ENCODE measurements at places on chromosomes 4 and X.

GRCh38 chr4:1249731-1250526, 999 bp upstream of the CTBP1 start:
- peak; percentile 17 for DNase-seq

- no peak for DNase-seq
These were observed 405.9 kb upstream of the PITX2 start for GRCh38 chr4:111028795-111029194.

DNA sequence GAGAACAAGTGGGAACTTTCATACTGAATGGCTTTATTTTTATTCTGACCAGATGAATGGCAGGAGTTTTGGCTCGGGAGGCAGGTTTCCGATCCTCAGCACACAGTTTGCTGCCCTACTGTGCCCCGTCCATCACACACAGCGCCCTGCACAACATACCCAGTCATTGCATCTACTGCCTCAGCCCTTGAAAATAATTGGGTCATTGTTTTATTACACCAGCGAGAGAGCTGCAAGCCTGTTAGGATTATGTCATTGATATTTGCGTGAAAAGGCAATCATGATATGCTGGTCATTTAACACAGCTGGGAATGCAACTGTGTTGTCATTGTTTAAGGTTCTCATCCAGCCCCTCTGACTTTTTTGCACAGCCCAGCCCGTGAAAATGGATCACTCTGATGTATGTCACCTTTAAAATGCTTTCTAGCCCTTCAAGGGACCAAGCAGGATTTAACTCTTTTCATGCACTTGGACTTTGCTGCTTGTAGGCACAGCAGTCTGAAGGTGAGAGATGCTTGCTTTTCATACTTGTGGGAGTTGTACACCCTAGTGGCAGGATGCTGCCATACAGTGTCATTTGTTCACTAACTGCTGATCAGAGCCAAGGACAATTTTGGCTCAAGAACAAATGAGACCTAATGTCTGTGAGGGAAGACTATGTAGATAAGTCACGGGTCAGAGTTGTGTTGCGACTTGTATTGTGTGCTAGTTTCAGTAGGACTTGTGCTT, 62.3 kb downstream of the RTL9 start:
- no peak for DNase-seq

- DNase-seq, result no peak
These were observed 26.0 kb downstream of the ARL13A start for GRCh38 chrX:100995469-100995868.

DNA sequence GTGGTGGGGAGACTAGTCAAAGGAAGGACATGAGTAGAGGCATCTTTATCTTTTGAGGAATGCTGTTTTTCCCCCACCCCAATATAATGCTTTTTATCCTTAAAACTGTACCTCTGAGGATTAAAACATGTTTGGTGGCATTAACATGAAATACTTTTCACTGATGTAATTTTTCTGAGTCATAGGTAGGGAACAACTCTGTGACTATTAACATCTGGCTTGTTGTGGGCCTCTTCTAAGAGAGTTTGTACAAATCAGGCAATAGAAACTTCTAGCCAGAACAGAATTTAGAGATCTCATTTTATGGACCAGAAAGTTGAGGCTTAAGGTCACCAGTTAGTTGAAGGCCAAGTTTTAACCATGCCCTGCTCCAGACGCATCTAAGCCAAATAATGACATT, 207.6 kb downstream of the SOX3 start:
- DNase-seq, result no peak

DNA sequence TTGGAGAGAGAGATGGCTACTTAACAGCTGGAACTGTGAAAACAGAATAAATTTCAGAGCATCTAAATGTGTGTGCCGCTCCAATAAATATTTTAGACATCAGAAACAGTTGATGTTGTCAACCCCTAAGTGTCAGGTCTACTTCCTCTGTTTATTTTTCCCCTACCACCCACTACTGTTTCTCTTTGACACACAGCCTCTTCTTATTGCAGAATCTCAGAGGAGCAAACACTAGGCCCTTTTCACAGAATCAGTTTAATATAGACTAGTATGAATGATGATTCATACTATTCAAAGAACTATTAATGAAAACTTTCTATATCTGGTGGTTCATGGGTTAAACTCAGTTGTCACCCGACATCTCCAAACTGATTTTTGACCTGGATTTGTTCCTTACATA, 33.9 kb downstream of the NAA11 start:
- DNase-seq, result no peak

DNA sequence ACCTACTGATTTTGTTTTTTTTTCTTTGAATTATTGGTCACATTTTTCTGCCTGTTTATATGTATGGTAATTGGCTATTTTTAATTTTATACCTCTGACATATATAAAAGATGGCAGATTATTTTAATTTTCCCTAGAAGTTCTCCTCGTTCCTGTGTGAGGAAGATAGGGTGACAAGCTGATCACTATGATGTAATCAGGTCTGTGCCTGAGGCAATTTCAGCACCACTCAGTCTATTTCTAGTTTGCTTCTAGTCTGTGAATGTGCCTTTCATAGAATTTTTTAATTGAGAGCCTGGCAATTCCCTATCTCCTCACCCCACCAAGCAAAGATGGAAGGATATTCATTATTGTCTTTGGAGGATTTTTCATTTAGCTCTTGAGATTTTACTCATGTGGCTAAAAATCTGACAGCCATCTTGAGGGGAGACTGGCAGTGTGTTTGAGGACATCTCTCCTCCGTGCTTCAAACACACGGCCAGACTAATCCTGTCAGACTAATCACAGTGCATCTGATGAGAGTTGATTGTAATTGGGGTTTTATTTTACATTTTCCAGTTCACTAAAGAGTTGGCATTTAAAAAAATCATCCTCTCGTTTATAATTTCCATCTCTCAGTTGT, 500.3 kb downstream of the TRIML1 start:
- DNase-seq, result no peak

DNA sequence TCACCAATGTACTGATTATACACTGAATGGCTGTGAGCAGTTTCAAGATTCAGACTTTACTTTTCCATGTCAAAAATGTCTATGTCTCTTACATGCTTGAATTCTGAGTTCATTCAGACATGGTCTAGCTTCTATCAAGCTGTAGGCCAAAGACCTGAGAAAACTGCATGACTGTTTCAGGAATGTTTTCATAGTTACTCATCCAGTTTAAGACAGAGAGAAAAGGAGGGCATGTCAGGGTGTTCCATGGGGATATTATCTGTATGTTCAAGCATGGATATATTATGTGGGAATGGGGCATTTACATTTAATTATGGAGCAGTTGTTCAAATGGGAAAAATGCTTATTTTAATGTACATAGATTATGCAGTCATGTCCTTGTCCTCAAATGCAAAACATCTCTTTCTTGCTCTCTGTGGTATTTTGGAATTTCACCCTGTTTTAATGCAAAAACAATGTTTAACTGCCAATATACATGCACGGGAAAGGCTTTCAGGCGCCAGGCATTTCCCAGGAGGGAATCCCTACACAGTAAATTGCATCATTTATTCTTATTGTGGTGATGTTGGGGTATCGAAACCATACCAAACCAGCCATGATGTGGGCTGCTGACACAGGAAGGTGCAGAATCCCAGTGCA, 429.1 kb upstream of the INTU start:
- DNase-seq, result no peak

DNA sequence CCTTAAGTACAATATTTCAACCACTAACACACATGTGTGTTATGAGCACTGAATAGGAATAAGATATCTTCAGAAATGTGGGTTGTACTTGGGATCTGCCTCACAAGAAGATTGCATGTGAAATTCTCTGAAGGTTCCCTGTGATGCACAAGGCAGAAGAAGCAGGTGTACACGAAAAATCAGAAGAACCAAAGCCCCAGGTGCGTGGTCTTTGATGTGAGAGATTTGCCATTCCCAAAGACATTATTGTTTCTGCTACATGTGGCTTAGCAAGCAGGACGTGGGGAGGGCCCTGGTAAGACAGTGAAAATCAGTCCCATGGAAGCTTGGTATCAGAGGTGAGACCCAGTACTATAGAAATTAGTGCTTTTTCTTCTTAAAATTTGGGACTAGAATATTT, 13.0 kb upstream of the SPRY1 start:
- no peak for DNase-seq

- peak; percentile 61 for DNase-seq
These were observed 32.0 kb downstream of the CTBP1 start for GRCh38 chr4:1216869-1217294.

GRCh38 chr4:56155432-56155831, 206.7 kb downstream of the CEP135 start:
- no peak for DNase-seq

- DNase-seq, result no peak
These were observed 423.5 kb upstream of the NDST3 start for GRCh38 chr4:117610706-117611308.

DNA sequence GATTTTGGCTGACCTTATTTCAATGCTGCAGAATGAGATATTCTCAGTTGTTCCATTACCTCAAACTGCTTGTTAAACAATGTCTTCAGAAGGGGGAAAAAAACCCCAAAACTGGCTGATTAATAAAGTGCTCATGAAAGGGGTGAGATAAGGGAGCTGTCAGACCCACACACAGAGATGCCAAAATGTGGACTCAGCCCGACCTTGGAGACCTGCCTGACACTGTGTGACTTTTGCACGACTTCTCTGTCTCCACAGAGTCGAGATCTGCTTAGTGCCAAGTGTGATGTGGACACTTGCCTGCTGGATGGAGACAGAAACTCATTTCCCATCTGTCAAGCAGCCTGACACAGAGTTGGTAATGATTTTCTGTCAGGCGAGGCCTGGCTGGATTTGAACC, 31.5 kb downstream of the REELD1 start:
- DNase-seq, result no peak

- DNase-seq, result no peak
These were observed 87.8 kb downstream of the SH3KBP1 start for GRCh38 chrX:19799319-19800182.

DNA sequence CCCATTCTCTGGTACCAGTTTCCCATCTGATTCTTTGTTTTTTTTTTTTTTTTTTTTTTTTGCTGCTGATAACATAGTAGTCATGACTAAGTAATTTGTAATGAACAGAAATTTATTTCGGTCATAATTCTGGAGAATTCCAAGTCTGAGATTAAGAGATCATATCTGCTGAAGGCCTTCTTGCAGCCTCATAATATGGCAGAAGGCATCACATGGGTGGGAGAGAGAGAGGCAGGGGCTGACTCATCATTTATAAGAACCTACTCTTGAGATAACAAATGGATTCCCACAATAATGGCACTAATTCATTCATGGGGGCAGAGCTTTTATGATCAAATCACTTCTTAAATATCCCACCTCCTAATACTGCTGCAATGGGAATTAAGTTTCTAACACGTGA, 1034.3 kb downstream of the STIM2 start:
- DNase-seq, result no peak

GRCh38 chrX:118760025-118760424, 32.6 kb downstream of the IL13RA1 start:
- no peak for DNase-seq

DNA sequence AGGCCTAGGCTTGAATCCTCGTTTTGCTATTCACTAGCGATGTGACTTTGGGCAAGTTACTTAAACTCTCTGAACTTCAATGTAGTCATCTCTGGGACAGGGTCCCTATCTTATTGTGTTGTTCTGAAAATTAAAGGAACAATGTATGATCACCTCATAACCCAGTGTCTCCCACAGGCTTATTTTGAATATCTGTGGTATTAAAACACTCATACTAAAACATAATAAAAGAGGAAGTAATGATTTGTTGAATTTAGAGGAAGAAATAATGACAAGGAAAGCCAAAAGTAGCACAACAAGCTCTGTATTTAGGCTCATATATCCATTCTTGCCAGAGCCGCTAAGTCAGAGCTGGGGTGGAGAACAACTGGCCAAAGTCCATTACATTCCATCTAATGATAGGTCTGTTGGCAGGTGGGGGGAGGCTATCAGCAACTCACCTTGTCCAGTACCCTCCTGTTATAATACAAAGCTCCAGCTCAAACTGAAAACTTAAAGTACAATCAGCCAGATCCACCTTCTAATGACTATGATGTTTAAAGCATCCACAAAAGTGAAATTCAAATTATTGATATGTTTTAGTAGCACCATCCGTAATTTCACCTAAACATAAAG, 64.5 kb upstream of the LSM6 start:
- DNase-seq, result no peak

- DNase-seq, result no peak
These were observed 173.8 kb upstream of the RPL34 start for GRCh38 chr4:108446556-108446955.

GRCh38 chr4:104093247-104093646, 373.5 kb upstream of the TACR3 start:
- DNase-seq, result no peak

DNA sequence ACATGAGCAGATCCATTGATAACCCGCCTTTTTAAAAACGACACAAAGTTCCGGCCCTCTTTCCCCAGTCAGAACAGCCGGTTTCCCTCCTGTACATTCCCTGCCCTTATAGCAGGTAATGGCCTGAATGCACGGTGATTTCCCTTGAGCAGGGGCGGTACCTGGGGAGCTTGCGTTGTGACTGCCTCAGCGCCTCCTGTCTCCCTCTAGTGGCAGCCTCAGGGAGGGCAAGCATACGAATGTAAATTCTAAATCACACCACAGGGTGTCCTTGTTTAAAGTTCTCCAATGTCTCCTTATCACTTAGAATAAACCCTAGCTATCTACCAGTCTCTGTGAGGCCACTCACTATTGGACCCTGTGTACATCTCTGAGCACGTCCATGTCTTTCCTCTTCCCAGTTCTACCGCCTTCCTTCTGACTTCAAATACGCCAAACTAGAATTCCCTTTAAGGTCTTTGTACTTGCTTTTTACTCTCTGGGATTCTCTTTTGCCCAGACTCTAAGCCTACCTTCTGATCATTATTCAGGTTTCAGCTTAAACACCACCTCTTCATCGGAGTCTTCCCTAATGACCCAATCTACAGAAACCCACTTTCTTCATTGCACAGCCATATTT, 18.4 kb upstream of the LDB2 start:
- DNase-seq, result peak; percentile 72

GRCh38 chrX:10633722-10634121, 13.3 kb upstream of the MID1 start:
- DNase-seq, result peak; percentile 53

DNA sequence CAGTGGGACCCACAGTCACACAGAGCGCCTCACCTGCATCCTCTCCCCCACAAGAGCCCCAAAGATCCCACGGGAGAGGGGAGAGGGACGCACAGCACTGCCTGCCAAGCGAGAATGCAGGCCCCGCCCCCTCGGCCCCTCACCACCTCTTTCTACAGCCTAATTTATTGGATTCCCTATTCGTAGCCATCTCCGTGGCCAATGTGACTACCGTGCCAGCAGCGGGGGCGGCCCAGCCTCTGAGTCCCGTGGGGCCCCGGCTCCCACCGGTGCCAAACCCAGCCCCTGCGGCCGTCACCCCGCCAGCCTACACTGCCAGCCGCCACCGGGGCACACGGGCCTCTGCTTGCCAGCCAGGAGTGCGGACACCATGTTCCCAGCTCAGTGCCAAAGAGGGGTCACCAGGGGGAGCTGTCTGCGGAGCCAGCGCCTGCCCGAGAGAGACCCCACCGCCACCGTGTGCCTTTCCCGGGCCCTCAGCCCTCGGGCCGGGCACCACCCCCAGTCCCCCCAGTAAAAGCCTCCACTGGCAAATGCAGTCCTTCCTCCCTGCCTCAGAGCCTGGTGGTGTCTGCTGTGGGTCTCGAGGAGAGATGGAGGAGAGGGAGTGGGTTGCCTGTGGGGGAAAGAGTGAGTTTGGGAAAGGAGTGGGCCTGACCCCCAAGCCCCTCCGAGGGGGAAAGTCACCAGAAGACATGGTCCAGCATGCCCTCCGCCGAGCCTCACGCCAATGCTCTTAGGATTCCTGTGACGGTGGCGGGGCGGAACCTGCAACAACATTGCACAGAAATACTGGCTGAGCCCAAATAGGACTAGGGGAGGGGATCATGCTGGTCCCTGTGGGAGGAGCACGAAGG, 19.6 kb upstream of the PLXNB3 start:
- peak; percentile 14 for DNase-seq

GRCh38 chrX:123833387-123833786, 26.5 kb upstream of the XIAP start:
- peak; percentile 63 for DNase-seq

All from suppressor macrophage (primary cell).